Stimulated activated CD8-positive, alpha-beta memory T cell treated with anti-CD3 and anti-CD28 coated beads, Interleukin-15, amount 100 ng/mL, for 24 hours (primary cell): ENCODE measurements at places on chromosomes 7 and 10.

DNA sequence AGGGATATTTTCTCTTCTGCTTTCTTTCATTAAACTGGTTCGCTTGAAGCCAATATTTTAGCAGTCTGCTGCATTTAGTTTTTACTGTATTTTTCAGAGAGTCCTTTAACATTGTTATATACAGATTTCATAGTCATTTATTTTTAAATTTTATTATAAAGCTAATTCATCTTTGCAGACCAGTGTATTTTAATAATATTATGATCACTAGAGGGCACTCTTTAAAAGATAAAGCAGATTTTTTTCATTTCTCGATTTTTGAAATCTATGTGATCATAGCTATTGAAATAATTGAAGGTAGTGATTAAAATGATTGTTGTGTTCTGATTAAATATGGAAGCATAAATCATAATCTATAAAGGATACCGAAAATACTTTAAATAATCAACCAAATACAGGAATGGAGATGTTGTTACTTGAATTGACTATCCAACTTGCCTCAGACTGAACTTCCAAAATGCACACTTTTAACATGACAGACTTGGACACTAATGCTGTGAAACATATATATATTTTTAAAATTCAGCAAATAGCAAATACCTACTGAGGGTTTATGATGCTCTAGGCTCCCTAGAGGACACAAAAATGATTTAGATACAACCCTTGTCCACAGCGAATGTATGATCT lies 35.2 kb downstream of the ST7 start:
- DNase-seq: no peak

DNA sequence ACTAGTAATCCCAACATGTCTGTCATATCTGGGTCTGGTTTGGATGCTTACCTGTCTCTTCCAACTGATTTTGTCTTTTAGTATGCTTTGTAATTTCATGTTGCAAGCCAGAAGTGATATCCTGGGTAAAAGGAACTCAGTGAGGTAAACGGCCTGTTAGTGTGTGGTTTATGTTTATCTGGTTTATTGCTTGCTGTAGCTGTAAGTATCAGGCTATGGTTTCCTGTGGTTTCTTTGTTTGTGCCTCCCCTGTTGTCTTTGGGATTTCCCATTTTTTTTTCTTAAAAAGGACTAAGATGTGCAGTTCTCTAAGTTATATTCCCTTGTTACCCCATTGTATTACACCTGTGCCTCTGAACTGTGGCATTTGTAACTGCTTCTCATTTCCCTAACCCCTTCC lies 323.5 kb upstream of the POM121L12 start:
- no peak for DNase-seq

DNA sequence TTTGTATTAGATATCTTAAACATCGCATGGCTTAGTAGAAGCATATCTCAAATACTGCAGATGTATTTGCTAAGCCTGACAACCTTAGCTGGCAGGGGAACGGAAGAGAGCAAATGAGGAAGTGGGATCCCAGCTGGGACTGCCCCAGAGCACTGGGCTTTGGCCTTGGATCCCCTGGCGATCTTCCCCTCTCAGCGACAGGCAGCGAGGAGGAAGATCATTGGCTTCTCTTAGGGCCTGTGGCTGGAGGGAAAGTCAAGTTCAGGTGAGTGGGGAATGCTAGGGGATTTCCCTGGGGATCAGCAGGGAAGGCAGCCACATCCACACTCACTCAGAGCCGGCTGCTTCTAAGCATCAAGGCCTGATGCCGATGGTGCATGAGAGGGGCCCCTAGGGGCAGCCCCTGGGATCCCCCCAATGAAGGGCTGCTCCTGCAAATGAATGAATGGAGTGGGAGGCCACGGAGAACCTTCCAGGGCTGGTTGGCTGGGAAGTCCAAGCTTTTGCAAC lies 42.0 kb downstream of the LYZL2 start:
- DNase-seq: no peak

DNA sequence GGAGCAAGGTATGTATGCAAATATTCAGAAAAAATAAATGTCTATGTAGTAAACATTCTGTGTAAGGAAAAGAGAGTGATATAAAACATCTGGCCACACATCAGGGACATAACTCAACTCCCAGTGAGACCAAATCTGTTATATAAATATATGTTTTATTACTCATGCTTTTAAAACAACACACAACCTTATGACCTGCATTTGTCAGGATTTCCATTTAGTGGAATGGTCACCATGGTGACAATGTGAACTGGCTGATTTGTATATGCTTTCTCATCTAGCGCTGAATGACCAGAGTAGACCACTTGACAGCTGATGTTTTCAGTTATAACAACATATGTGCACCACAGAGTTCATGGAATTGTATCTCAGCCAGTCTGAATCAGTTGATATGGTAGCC lies 551.7 kb downstream of the HTR7 start:
- no peak for DNase-seq

GRCh38 chr7:45920502-45921380 lies at the start of gene IGFBP3:
Gene IGFBP3, minus strand, starts transcription at chr7:45921272. Its CDS starts 132 bp downstream, at chr7:45921140.
- no peak for DNase-seq

DNA sequence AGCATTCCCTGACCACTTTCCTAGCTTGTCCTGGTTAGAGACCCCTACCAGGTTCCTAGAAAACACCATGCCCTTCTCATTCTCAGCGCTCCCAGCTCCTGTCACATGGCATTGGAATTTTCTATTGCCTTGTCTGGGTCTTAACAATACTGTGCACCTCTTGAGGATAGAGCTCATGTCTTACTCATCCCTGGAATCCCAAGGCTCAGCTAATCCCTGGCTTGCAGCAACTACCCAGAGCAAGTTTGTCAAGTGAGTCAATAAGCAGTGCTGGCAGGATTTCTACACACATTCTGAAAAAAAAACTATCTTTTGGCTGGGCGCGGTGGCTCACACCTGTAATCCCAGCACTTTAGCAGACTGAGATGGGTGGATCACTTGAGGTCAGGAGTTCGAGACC lies 11.7 kb upstream of the PRDX3 start:
- DNase-seq: no peak

GRCh38 chr7:415646-416525 lies 103.8 kb downstream of the PDGFA start:
- no peak for DNase-seq

GRCh38 chr7:13321316-13321715 lies 633.9 kb downstream of the ARL4A start:
- DNase-seq: no peak

DNA sequence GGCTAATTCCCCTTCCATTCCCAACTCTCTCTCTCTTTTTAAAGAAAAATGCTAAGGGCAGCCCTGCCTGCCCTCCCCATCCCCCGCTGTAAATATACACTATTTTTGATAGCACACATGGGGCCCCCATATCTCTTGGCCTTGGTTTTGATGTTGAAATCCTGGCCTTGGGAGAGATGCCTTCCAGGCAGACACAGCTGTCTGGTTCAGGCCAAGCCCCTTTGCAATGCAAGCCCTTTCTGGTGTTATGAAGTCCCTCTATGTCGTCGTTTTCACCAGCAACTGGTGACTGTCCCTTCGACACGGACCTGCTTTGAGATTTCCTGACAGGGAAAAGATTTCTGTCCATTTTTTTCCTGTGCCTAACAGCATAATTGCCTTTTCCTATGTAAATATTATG lies 3.0 kb downstream of the ADRA2A start:
- no peak for DNase-seq

DNA sequence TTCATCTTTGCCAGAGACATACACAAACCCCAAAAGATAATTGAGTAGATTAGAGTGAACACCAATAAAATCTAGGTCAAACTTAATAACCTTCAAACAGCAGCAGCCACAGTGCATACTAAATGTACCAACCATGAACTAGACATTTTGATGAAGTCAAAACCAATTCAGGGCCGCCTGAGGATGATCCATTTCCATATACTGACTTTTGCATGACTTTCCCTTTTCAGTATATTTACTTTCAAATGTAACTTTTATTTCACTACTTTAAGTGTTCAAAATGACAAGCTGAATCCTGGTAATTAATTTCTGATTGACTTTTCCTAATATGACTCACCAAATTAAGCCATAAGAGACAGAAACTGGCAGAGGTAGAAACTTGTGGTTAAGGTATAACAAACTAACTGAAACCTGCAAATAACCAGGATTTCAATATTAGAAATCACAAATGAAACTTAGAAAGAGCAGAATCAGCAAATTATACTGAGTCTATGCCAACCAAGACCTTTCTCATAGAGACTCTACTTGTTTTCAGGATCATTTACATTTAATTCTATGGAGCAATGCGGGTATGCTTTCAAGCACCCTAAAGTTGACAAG lies 171.9 kb upstream of the LRRN3 start:
- DNase-seq: no peak

DNA sequence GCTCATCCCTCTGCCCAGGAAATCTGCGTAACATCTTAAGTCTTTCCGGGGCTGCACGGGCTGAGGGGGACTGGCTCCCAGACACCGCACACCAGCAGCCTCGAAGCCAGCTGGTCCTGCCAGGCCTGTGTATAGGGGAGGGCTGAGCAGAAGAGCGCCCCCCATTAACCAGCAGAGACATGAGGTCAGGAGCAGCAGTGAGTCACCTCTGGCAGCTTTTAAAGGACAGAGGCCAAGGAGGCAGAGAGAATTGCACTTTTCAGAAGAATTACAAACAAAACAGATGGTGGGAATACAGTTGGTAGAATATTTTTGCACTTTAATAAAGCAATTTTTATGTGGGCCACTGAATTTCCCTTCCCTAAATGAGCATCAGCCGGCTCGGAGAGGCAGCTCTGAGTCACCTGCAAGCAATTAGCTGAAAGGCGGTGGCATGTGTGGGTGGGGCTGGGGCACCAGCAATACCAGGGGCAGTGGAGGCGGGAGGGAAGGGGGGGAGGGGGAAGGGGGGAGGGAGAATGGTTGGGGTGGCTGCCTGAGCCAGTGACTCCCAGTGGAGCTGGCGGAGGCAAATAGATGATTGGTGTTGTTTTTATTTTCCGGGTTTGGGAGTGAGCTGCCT lies 39.1 kb downstream of the GOLGA7B start:
- DNase-seq: no peak

GRCh38 chr10:47165711-47166404 lies 134.1 kb upstream of the GDF10 start:
- DNase-seq: no peak

- DNase-seq: no peak
Measured at GRCh38 chr7:50534690-50535290, 30.4 kb downstream of the DDC start.

DNA sequence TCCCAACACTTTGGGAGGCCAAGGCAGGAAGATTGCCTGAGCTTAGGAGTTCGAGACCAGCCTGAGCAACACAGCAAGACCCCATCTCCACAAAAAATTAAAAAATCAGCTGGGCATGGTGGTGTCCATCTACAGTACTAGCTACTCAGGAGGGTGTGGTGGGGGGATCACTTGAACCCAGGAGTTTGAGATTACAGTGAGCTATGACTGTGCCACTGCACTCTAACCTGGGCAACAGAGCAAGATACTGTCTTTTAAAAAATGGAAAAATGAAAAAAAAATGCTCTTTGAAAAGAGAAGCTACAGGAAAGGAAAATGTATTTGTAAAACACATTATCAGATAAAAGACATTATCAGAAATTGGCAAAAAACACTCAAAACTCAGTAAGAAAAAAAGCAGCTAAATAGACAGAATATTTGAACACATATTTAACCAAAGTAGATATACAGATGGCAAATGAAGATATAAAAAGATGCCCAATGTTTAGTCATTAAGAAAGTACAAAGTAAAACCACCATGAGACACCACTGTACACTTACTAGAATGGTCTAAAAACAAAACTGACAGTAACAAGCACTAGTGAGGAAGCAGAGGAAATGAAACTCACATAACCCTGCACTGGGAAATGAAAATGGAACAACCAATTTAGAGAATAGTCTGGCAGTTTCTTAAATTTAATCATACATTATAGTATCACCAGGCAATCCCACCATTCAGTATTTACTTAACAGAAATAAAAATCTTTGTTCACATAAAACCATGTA lies 40.5 kb downstream of the NRBF2 start:
- no peak for DNase-seq

DNA sequence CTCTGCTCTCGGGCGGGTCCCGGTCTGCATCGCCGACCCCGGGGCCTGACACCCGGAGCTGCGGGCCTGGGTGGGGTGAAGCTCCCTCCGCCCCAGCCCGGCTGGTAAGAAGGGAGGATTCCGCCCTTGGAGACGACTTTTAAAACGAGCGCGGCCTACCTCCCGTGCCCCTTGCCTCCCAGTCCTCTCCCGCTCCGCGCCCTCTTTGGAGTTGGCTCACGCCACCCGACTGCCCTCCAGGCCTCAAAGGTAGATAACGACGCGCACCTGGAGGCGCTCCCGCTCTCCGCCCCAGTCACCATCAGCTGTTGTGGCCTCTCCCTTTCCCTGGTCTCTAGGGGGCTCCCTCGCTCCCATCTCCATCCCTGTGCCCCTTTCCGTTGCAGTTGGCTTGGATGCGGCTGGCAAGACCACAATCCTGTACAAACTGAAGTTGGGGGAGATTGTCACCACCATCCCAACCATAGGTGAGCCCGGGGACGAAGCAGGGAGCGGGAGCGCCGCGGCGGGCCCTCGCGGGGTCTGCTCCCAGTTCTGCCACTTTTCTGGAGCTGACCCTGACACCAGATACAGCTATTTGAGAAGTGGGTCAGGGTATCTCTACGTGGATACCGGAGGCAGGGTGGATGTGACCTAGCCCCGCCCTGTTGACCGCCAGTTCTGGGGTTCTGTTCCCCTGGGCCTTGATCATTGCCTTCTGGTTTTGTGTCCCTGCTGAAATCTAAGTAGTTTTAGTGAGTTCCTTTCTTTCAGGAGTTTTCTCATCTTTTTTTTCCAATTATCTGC lies 679 bp downstream of the ARF5 start:
- no peak for DNase-seq

GRCh38 chr7:114711241-114711640 lies 210.7 kb upstream of the MDFIC start:
- no peak for DNase-seq

DNA sequence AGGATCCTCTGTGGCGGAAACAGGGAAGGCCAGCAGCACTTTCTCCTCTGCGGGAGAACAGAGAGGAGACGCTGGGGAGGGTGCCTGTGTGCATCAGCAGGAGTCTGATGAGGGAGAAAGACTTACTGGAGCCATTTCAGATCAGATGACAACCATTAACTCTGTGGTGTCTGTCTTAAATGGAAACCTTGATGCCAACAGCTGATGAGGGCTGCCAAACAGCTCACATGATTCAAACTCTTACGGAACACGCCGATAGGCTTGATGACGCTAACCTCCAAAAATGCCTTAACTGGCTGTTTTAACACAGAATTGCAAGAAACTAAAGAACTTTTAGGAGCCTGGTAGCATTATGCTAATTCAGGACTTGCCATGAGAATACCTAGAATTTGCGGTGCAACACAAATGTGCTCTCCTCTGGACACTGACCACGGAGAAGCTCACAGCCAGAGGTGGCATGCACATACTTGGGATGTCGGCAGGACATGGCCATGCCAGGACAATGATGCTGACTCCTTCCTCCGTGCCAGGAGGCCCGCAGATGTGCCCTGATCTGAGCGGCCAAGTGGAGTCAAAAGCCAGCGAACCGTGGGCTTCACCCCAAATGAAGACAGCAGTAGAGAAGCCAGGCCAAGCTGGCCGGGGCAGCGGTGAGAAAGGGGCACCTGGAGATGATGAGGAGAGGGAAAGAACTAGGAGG lies 154.9 kb downstream of the ZMYND11 start:
- no peak for DNase-seq

GRCh38 chr10:95289003-95289920 lies 1.5 kb downstream of the PDLIM1 start:
- DNase-seq: no peak
